GM12865 (cell line): ENCODE measurements at places on chromosomes 7 and 10.

- peak; percentile 26 for DNase-seq
Observed at GRCh38 chr10:128013626-128014025, 106.7 kb downstream of the PTPRE start.

- peak; percentile 42 for DNase-seq
Observed at GRCh38 chr7:134910968-134911367, 75.3 kb upstream of the AGBL3 start.

GRCh38 chr10:1264001-1264400, 207.8 kb downstream of the WDR37 start:
- no peak for DNase-seq

- no peak for DNase-seq
Observed at GRCh38 chr7:16098585-16099179, 322.7 kb downstream of the CRPPA start.

DNA sequence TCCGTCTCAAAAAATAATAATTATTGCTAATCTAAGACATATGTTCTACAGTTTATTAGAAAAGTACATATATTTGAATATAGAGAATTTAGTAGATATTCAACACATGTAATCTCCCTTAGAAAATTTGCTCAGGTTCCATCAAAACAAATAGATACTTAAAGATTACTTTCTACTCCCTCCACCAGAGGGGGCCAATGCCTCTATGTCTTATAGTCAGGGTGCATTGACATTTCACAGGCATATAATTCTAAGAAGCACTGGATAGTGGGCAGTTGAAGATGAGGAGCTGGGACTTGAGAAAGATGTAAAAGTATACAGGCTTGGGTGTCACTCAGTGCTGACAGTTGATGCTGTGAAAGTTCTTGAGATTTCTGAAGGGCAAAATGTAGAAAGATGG, 301.6 kb upstream of the HPS1 start:
- peak; percentile 42 for DNase-seq

DNA sequence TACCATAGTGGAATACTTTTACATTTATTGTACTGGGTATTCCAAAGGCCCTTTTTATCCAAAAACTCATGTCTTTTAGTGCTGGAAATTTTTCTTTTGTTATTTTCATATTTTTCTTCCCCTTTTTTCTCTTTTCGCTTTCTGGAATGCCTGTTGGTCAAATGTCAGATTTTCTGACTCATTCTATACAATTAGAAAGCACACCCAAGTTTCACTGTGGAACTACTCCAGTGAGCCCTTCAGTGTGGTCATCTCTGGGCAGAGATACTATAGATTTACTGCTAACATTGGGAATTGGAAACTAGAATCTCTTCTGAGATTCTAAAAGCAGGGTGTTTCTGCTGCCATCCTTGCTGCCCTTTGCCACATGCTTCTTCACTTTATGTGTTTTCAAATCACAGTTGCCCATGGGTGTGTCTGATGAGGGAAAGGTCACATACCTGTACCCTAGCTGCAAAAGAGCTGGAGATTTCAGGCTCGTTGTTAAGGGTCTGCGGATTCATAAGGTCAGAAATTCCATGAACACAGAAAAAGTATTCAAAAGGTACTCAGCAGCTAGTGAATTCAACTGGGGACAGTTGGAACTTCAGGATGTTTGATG, 5.6 kb upstream of the WASL start:
- DNase-seq: no peak

DNA sequence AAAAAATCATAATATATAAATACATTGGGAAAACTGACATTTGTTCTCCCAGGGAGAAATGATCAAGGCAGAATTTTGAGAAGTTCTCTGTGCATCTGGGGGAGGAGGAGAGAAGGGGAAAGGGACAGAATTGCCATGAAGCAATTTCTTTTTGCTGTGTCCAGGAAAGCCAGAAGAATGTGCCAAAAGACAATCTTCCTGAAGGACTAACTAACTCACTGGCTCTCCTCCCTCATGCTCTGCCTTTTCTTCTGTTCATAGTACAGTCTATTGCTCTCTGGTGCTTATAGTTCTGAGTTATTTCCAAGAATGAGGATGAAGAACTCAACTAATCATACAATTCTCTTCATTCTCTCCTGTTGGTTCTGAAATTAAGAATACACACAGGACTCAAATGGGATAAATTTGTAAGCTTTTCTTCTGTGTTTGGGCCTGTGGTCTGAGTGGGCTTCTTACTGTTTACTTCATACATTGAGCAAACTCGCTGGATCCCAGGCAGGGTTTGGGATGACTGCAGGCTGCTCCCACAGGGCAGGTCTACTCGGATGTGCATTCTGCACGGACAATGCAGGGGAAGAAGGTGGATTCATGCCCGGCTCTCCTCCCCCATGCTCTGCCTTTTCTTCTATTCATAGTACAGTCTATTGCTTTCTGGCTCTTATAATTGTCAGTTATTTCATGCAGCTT, 22.2 kb upstream of the FAM171A1 start:
- no peak for DNase-seq

DNA sequence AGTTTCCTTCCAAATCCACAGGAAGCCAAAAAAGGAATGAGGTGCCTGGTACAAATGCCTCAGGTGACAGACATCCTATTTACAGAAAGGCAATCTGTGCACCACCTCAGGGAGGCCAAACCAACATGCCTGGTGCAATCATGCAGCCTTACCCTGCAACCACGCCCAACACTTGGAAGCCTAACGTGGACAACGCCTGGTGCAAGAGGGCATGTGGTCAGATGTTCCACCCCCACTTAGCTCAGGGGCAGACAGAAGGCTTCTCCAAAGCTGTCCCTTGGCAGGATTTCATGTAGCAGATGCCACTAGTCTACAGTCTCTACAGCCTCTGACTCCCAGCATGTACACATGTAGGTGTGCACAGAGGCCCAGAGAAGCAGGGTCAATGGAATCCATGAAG, 89.5 kb downstream of the KCNMA1 start:
- no peak for DNase-seq

DNA sequence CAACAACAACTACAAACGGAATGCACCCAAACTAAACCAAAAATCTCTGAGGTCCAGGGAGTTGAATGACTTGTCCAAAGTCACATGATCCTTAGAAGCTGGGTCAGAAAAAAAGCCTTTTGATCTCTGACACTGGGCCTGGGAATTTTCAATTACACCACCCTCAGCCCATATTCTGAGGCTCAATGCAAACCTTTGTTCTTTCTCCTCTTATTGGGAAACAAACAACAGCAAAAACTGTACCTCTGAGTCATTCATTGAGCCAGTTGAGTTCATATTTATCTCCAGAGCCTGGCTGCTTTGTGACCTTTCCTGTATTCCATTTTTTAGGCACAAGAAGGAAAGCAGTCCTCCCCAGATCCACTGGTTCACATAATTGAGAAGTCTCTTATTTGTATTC, 51.2 kb upstream of the SORCS1 start:
- DNase-seq: no peak

GRCh38 chr7:155230169-155230593, 67.5 kb upstream of the INSIG1 start:
- no peak for DNase-seq

GRCh38 chr10:88165849-88166271, 302.4 kb downstream of the PTEN start:
- DNase-seq: no peak

DNA sequence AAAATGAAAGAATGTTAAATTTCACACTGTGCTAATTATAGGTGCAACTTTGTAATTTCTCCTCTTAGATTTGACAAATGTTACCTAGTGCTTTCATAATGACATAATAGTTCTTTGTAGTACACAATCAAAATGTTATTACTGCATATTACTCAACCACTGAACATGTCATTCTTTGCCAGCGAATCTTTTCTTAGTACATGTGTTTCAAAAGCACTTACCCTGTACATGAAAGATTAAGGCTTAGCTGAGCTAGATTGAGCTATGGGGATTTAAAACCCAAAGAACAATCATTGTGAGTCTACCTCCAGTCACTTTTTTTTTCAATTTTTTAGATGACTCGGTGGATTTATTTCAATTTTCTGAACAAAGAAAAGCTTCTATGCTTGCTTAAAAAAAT, 123.5 kb upstream of the FERD3L start:
- DNase-seq: no peak

GRCh38 chr7:12716722-12717121, 29.3 kb downstream of the ARL4A start:
- DNase-seq: no peak
